T-helper 1 cell (primary cell): ENCODE measurements at places on chromosomes 6 and 20.
A peak's percentile ranks its signal among the peaks of the same experiment; 100 is the strongest.

GRCh38 chr6:157755032-157755745 lies 67.9 kb upstream of the SNX9 start:
- DNase-seq, result no peak

- peak; percentile 63 for DNase-seq
Observed at GRCh38 chr6:27684264-27685211, 211.6 kb upstream of the ZNF184 start.

- DNase-seq, result no peak
Observed at GRCh38 chr20:39719293-39719692, 757.1 kb downstream of the DHX35 start.

DNA sequence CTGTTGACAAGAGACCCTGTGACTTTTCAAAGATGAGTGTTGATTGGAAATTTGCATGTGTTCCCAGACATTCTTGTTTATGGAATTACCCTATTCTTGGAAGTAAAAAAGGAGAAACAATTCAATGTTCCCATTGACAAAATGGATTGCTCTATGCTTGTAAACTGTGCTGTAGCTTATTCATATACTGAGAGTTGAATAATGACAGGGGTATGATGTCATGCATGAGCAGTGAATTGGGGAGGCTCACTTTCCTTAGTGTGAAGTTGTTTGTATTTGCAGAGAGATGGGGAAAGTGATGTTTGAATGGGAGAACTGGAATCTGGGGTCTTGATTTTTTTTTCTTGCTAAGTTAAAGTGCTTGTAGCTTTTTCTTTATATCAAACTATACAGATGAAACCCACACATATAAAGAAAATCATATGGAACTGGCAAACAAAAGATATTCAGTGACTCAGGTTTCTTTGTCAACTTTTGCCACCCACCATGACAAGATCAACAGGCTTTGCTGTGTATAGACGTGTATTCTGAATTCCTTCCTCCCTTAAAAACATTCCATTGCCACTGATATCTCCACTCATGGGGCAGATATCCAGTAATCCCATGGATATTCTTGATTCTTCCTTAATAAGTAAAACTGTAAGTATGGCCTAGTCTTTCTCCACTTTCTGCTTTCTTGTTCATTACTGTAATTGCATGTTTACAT lies 97.8 kb upstream of the JAG1 start:
- no peak for DNase-seq

DNA sequence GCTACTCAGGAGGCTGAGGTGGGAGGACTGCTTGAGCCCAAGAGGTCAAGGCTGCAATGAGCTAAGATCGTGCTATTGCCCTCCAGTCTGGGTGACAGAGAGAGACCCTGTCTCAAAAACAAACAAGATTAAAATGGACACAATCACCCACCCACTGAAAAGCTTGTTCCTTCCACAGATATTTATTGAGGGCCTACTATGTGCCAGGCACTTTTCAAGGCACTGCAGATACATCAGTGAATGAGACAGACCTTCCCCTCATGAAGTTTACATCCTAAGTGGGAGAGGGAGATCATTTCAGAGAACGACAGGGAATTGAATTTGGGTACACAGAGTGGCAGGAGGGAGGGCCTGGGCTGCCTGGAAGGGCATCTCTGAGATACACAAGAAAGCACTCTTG lies 14.4 kb downstream of the RSPO4 start:
- DNase-seq, result no peak

- DNase-seq, result no peak
Observed at GRCh38 chr6:108106261-108106660, 31.7 kb upstream of the OSTM1 start.

GRCh38 chr6:106163966-106164877 lies 78.1 kb downstream of the PRDM1 start:
- DNase-seq, result no peak

DNA sequence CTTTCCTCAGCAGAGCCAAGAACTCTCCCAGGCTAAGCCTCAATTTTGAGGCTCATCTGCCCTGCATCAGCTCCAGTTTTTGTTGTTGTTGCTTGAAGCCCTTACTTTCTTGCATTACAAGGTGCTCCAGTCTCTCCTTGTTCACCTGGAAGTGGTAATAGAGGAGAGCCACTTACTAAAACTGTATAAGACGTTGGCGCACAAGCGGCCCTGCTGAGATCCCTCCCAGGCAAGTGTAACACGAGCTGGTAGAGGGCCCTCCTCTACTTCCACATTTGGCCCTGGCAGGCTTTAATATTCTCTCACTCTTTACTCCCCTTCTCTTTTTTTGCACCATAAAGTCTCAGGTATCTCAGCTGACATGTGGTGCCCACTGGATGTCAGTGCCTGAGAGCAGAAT lies 19.5 kb downstream of the GCM2 start:
- DNase-seq, result no peak

DNA sequence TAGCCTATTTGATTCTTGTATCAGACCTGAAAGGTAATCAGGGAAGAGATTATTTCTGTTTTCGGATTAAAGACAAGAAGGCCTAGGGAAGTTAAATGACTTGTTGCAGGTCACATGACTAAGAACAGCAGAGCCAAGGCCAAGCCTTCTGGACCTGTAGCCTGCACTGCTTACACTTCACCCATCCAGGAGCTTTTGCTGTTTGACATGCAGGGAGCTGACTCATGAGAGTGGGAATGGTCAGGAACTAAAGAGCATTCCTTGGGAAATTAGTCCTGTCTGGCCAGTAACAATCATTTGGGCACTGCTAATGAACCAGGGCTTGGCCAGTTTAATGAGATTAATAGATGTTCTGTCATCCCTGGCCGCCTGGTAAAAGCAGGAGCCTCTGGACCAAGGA lies 46.8 kb downstream of the EIF2S2 start:
- no peak for DNase-seq

DNA sequence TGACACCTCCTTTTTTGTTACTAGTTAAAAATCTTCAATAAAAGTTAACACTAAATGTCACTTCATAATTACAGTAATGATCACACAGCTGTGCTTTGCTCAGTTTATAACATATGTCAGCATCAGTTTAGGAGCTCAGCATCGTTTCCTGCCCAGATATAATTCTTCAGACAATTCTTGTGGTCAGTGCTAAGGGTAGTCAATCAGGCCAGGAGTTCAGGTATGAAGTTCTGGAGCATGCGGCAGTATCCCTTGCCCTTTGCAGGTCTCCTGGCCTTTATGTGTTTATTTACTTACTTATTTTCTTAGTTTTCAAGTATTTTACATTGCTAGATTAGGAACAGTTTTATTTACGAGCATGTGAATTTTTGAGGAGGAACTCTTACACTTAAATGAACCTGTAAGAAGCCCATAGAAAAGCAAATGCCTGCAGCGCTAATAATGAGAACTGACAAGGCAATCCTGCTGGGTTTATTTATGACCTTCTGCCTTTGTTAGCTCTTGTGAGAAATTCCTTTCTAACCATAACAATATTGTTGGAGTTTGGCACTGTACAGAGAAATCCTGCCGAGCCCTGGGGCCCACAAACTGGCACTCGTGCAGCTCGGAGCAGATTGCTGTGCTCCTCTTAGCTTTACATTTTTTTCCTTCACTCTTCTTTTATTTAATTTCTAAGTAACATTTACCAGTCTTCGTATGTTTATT lies 252.8 kb downstream of the TMEM242 start:
- no peak for DNase-seq

- DNase-seq, result no peak
Observed at GRCh38 chr20:38001173-38001875, 31.9 kb downstream of the TTI1 start.

- no peak for DNase-seq
Observed at GRCh38 chr20:63403403-63404105, 42.4 kb upstream of the CHRNA4 start.

DNA sequence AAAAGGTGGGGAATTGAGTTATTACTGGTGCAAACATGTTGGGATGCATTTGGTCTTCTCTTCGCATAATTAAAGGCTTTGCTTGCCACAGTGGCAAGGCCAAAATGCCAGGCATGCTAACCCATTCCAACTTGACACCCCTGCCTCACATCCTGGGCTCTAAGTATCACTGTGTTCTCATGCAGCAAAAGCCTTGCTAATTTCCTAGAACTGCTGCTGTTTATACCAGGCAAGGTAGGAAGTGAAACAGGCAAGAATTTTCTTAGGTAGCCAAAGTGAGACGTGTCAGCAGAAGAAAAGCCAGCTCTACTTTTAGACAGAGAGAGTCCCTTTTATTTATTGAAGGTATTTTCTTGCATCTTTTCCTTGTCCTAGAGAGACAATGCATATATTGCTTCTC lies 41.2 kb downstream of the LYRM2 start:
- DNase-seq, result no peak

DNA sequence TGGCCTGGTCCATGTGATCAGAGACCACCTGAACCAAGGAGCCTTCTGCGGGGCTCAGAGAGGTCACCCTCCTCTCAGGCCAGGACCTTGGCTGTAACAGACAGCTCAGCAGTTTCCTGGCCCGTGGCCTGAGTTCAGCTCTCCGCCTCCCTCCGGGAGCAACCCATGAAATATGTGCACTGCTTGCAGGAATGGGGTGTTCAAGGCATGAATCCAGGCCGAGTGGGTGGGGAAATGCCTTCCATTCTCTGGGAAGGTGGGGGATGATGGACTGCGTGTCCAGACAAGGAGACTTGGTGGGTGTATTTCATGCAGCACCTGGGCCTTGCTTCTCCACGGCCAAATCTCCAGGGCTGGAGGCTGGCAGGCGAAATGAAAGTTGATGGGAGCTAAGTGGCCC lies 46.0 kb downstream of the SIRPA start:
- no peak for DNase-seq

GRCh38 chr20:13271098-13271497 lies 50.0 kb downstream of the ISM1 start:
- no peak for DNase-seq

- DNase-seq, result no peak
Observed at GRCh38 chr20:19252451-19253120, 40.1 kb downstream of the SLC24A3 start.

DNA sequence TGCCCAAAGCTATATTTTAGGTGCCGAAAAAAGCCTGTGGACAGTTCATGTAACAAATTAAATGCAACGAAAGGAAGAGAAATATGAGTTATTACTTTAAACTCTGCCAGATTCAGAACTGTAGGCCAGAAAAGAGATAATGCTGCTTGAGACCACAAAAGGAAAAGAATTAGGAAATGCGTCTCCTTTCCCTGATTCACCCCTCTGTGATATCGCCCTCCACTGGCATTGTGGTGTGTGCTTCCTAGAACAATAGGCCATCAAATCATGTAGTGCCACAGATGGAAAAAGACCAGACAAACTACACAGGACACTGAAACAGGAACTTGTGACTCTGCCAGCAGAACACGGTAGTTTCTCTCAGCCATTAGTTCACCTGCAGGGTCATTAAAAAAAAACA lies 14.7 kb upstream of the LAMA4 start:
- DNase-seq, result no peak

DNA sequence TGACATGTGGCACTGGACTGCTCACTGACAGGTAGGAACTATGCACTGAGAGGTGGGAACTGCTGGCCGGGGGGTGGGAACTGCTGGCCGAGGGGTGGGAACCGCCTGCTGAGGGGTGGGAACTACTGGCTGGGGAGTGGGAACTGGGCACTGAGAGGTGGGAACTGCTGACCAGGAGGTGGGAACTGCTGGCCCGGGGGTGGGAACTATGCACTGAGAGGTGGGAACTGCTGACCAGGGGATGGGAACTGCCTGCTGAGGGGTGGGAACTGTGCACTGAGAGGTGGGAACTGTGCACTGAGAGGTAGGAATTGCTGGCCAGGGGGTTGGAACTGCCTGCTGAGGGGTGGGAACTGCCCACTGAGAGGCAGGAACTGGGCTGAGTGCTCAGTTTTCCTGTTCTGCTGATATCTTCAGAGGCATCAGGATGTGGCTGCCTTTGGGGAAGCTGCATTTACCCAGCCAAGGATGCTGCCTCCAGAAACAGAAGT lies 90.2 kb downstream of the THBS2 start:
- no peak for DNase-seq

DNA sequence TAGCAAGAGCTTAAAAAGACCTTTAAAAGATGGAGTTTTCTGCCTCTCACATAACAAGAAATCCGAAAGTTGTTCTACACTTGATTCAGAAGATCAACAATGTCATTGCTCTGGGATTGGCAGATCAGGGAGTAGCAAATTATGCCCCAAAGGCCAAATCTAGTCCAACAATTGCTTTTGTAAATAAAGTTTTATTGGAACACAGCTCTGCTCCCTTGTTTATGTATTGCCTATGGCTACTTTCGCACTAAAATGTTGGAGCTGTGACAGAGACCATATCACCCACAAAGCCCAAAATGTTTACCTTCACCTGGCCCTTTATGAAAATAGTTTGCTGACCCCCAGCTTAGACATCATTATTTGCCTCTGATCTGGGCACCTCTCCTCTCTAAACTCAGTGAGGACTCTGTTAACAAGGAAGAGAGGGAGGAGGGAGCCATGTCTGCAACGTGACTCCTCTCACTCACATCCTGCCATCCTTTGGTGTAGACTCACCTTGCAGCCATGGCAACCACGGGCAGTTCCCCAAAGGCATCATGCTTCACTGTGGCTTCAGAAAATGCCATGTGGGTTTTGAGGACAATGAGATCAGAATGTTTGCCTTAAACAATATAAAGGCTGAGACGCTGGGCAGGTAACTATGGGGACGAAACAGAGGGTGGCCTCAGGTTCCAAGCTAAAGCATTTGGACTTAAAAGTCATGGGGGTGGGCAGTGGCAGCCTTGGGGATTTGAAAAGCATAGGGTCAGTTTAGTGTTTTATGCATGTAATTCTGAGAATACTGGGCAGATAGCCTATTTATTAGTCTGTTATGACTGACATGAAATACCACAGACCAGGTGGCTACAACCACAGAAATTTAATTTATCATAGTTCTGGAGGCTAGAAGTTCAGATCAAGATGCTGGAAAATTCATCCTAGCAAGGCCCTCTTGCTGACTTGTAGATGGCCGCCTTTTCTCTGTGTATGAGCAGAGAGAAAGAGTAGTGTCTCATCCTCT lies 149.7 kb upstream of the TNFAIP3 start:
- peak; percentile 78 for DNase-seq

GRCh38 chr6:126086560-126086959 lies 100.2 kb downstream of the TRMT11 start:
- no peak for DNase-seq

GRCh38 chr6:90466154-90466940 lies 120.5 kb downstream of the MAP3K7 start:
- peak; percentile 48 for DNase-seq
